ENCODE measurements at places on chromosomes 3 and 15. TPM values are rescaled to one million over a fixed set of nuclear protein-coding genes. Genes with fewer than 3 reads are reported as not detected.

- DNase-seq, result no peak
These were observed 113.3 kb upstream of the PTX3 start for GRCh38 chr3:157323360-157323759.

GRCh38 chr3:58296269-58296668, 9.8 kb upstream of the RPP14 start:
- DNase-seq, result no peak

DNA sequence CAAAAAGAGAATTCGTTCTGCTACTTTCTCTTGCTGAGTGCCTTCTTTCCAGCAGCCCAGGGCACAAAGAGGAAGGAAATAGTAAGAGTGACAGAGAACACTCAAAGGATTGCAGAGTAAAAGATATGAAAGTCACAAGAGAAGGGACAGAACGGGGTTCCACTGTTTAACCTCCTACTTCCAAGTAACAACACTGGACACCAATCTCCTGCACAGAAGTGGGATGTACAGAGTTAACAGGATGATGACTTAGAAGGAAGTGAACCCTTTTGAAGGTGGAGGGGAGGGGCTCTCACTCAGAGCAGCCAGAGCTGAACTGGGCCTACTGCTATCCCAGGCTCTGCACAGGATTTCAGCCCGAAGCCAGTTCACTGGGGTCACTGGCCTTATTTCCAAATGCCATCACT, 130.1 kb upstream of the PRICKLE2 start:
- no peak for DNase-seq

DNA sequence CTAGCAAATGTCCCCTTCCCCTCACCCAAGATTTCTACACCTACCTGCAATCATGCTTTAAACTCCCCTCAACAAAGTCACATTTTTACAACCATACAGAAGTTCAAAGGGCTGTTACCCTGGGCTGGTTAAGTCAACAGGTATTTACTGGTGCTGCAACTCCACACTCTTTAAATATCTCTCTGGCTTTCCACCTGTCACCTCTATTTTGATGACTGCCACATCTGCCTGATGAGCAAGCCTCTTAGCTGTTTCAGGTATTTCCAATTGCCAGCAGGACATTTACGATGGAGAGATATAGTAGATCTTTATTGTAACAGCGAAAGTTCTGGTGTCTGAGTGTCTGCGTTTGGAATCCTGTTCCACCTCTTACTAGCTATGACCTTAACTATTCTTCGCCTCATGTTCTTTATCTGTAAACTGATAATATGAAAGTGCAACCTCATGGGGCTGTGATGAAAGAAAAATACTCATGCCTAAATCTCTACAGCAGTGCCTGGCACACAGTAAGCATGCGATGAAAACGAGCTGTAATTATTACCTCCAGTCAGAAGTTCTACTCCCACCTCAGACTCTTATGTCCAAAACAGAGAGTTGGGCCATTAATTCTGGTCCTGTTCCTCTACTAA, 44.2 kb upstream of the TPM1 start:
- DNase-seq, result no peak

DNA sequence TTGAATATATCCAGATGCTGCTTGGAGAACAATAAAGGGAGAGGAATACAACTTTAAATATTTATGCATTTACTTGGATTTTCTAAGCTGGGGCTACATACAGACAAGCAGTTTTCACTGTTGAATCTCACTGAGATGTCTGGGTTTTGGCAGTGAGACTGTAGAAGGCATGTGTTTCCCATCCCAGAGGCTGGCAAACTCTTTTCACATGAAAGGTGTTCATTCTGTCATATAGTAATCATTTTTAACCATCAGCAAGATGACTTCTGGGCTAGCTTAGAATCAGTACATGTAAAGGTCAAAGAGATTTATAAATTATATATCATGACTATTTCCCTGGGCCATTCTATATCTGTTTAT, 218.7 kb upstream of the SGO1 start:
- no peak for DNase-seq

DNA sequence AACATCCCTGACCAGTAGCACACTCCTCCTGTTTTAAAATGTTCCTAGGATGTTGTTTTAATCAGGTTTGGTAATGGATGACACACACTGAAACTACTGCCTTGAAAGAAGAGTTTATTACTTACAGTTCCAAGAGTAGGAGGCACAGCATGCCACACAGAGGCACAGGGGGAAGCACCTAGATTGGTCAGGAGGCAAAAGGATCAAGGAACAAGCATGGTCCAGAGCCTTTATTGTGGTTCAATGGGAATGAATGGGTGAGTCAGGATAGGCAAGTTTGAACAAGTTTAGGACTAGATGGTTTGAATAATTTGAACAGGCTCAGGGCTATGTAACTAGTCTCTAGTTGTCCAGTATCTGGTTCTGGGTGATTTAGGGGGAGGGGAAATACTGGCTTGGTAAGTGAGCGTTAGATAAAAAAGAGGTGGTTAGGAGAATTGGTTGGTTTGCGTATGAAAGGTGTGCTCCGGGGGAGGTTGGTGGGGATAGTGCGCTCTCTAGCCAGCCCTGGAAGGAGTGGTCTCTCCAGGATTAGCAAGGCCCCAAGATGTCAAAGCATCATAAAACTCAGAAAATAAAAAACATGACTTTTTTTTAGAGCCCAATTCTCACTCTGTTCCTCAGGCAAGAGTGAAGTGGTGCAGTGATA, 35.1 kb downstream of the TMOD3 start:
- DNase-seq, result no peak

NMNAT3 gene
- total RNA-seq, result 2.1 TPM

GHSR gene
- not detected for total RNA-seq

RAB6B gene
- total RNA-seq, result 15.5 TPM

All from neural crest cell (in vitro differentiated cells).